ENCODE measurements at places on chromosomes 16 and 17. TPM values are rescaled to one million over a fixed set of nuclear protein-coding genes. Genes with fewer than 3 reads are reported as not detected.

Gene CACNG4
- 1.2 TPM for total RNA-seq

Gene CDT1
- total RNA-seq, result 7.8 TPM

DNA sequence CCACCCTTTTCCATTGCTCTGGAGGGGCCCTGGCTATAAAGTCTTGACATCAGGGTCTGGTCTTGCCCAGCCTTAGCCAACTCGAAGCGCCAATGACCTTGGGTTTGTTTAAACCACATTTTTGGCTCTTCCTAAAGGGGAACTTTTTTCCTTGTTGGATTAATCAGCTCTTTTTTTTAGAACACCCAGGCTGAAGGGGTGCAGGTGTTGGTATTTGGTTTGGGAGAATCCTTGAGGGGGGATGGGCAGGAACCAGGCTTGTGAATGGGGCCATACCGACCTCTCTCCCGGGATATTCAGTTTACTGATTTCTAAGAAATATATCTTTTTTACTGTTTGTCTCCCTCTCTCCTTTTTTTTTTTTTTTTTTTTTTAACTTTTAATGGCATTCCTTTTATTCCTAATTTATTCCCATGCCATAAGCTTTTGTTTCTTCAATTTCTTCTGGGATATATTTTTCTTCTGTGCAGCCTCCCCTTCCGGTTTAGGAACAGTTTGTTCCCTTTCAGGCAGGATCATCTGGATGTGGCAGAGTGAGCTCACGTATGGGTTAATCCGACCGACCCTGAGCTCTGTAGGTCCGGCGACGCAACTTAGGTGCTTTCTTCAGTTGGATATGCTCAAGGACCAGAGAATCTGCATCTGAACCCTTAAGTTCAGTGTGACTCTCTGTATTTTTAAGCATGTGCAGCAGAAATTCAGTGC lies 129.5 kb downstream of the ABCC6 start:
- no peak overlapping the region for H3K27ac ChIP-seq
- no peaks in the 10 kb centered on the region for H3K36me3 ChIP-seq
- H3K4me3 ChIP-seq, result no peak overlapping the region

DNA sequence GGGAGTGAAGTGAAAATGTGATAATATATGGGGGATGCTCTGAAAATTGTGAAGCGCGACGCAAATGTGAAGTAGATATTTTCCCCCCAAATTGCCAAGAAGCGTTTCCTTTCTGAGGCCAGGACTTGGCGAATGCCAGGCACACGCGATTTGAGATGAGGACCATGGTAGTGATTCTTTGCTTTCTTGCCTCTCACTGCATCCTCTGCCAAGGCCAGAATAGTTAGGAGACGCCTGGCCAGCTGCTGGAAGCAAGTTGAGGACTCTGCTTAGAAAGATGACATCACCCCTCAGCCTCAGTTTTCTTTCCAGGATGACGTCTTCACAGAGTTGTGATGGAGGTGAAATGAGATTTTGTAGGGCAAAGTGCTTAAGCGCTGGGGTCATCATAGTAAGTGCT lies 25.9 kb downstream of the PIPOX start:
- H3K4me1 ChIP-seq, result peaks cover 32% of the 10 kb centered on the region
- no peak for DNase-seq
- no peak overlapping the region for H3K27ac ChIP-seq
- no peak overlapping the region for H3K4me3 ChIP-seq

- no peaks in the 10 kb centered on the region for H3K36me3 ChIP-seq
- H3K4me1 ChIP-seq, result peaks cover 49% of the 10 kb centered on the region
- H3K27me3 ChIP-seq, result no peaks in the 10 kb centered on the region
These were observed 10.3 kb downstream of the KANSL1 start for GRCh38 chr17:46182961-46183360.

Gene TSNAXIP1
- total RNA-seq, result 2.8 TPM

Measured in neural progenitor cell (in vitro differentiated cells).